ENCODE measurements at places on chromosomes 12 and 14.

DNA sequence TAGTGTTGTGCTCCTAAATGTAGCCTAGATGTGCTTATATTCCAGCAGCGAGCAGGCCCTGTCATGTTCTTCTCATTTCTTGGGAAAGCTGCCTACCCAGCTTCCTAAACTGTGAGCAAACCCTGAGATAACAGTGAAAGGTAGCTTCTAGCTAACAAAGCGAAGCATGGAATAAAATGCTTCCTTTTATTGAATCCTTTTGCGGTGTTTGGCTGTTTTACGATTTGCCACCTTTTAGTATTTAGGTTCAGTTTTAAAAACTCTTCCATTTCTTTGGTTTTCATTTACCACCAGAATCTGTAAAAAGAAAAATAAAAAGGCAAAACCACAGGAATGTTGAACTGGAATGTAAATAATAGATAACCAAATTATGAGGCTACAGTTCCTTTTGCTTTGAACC lies 5.0 kb upstream of the PKP2 start:
- DNase-seq, result no peak

DNA sequence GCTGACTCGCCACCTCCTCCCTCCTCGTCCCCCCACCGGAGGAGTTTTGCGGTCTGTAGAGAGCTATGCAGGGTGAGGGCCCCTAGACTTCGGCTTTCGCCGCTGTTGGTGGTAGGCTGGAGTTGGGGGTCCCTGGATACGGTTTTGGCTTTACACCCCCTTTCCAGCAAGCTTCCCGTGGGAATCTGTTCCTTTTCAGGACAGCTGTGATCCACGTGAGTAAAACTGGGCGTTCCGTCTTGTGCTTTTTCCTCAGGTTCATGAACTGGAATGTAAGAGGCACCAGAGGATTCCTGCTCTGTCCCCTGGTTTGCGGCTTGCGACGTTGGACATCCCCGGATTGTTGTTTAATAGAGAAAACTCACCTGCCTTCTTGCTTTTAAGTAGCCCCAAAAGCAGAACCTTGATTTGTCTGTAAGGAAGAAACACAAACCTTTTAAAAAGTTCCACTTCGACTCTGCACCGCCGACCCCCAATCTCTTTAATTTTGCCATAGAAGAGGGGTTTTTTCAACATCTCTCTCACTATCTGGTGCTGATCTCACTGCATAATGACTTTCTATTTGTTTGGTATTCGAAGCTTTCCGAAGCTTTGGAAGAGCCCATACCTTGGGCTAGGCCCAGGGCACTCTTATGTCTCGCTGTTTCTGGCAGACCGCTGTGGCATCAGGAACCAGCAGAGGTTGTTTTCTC lies 490 bp downstream of the PRORP start:
- peak; percentile 77 for DNase-seq

GRCh38 chr14:99677231-99678140 lies 6.6 kb upstream of the CYP46A1 start:
- DNase-seq, result no peak

- peak; percentile 26 for DNase-seq
Observed at GRCh38 chr12:45468751-45469615, 253.1 kb downstream of the ANO6 start.

GRCh38 chr14:21025371-21026273 lies 761 bp upstream of the NDRG2 start:
- DNase-seq, result peak; percentile 66

DNA sequence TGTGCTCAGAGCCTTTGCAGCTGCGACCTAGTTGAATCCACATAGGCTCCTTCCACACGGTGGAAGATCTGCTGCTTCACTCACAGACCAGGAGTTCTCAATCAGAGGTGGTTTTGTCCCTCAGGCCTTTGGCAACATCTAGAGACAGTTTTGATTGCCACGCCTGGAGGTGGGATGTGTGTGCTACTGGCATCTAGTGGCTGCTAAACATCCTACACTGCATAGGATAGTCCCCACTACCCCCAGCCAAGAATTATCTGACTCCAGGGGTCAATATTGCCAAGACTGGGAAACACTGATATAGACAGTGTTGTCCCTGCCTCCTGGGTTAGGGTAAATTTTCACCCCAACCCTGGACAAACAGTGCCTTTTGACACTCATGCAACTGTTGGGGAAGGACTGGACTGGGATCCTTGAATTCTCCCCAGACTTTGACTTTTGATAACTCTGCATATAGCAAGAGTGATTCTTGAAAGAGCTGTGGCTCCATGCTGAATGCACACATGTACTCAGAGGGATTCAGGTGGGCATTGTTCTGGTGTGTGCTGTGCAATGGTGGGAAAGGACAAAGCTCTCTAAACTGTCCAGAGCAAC lies 39.8 kb downstream of the BAZ2A start:
- peak; percentile 70 for DNase-seq

- DNase-seq, result no peak
Observed at GRCh38 chr14:51897791-51898355, 37.5 kb downstream of the GNG2 start.

- DNase-seq, result peak; percentile 81
Observed at GRCh38 chr14:91897106-91897701, 29.9 kb upstream of the TC2N start.

GRCh38 chr12:47052274-47052673 lies 27.1 kb upstream of the PCED1B start:
- DNase-seq, result no peak

- peak; percentile 2 for DNase-seq
Observed at GRCh38 chr12:40310211-40310610, 85.4 kb downstream of the LRRK2 start.

DNA sequence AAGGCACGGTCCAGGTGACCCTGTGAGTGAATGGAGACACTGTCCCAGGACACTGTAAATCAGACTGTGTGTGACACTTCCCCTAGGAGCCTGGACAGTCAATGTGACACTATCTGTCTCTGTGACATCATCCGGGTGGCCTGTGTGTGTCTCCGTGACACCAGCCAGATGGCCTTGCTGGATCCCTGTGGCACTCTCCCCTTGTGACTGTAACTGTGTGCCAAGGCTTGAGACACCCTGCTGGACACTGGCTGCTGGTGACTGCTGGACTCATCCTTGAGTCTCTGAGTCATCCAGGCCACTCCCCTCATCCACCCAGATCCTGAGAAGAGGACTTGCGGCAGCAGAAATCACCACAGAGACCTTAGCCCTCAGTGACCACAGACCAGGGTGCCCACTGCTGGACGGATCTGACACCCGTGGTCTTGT lies 51.6 kb downstream of the MVK start:
- no peak for DNase-seq

DNA sequence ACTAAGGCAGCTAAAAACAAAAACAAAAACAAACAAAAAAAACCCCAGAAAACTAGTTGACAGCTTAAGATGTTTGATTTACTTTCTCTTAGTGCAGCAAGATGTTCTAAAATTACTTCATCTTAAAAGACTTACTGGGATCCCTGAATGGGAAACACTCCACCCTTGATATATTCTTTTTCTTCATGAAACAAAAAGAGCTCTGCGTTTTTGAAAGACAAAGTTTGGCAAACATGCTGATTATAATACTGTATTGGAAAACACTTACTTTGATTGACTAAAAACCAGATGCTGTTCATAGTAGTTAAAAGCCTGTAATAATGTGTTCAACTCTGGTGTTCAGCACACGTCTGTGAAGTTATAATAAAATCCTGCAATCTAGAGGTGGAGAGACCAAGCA lies 136.8 kb downstream of the SRGAP1 start:
- no peak for DNase-seq

DNA sequence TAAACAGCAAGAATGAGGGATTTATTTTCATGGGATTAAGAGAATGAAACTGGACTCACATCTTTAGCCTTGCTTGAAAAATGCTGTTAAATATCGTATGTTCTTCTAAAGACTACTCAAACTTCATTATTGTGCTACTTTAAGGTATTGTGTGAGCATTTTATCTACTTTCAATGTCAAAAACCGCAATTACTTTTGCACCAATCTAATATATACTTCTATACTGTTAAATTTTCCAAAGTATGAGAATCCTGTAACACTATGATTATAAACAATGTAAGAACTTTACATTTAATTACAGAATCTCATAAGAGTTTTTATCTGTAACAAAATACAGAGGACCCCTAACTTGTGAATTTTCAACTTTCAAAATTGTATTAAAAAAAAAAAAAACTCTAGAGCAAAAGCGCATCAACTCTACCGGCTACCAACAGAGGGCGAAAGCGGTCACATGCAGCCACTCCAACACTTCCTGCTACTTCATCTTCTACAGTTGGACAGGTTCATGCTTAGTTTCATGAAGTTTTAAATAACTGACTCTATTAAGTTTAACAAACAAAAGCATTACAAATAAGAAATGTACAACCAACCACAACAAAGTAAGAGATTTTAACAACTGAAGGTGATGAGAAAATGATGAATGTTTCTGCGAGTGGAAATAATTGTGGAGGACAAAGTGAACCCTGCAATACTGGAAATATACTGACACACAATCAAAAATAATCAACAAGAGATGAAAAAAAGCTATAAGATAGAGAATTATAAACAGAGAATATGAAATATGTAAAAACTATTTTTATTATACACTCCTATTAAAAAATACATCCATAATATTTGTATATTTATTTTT lies 210.9 kb downstream of the MED13L start:
- DNase-seq, result peak; percentile 25

- peak; percentile 70 for DNase-seq
Observed at GRCh38 chr12:4858386-4858785, 51.3 kb upstream of the KCNA1 start.

DNA sequence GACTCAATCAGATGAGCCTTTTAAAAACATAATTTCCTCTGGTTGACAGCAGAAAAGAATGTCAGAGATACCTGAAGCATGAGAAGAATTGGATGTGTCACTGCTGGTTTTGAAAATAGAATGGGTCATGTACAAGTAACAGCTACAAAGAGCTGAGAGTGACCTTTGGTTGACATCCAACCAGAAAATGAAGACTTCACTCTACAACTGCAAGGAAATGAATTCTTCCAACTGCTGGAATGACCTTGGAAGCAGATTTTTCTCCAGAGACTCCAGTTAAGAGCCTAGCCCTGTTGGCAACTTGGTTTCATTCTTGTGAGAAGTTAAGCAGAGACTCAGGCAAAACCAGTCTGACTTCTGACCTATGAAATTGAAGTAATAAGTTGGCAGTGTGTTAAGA lies 505.9 kb downstream of the SLC16A7 start:
- DNase-seq, result no peak

DNA sequence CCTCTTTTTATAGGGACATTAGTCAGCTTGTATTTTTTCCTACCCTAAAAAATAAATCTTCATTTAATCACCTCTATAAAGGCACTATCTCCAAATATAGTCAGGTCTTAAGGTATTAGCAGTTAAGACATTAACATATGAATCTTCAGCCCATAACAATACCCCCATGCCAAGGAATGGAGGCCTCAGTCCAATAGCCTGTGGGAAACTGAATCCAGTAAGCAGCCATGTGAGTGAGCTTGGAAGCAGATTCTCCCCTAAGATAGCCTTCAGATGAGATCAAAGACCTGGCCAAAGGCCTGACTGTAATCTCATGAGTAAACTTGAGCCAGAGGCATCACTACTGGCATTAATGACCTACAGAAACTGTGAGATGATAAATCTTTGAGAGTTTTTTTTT lies 232.1 kb upstream of the SYT10 start:
- no peak for DNase-seq

- DNase-seq, result no peak
Observed at GRCh38 chr14:77063571-77064171, 34.4 kb upstream of the CIPC start.

DNA sequence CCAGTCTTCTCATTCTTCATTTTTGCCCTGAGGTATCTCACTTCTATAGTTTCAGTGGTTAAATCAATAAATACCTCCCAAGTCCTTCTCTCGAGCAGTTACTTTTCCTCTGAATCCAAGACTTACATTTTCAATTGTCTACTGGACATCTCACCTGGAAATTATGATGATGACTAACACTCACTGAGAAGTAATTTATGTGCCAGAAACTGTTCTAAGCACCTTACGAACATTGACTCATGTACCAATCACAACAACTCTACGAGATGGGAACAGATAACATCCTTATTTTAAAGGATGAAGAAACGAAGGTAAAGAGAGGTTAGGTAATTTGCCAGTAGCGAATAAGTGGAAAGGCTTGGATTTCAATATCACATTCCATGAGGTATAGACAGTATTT lies 94.1 kb downstream of the EML5 start:
- DNase-seq, result no peak

GRCh38 chr14:51081712-51082111 lies 13.2 kb downstream of the TRIM9 start:
- no peak for DNase-seq

DNA sequence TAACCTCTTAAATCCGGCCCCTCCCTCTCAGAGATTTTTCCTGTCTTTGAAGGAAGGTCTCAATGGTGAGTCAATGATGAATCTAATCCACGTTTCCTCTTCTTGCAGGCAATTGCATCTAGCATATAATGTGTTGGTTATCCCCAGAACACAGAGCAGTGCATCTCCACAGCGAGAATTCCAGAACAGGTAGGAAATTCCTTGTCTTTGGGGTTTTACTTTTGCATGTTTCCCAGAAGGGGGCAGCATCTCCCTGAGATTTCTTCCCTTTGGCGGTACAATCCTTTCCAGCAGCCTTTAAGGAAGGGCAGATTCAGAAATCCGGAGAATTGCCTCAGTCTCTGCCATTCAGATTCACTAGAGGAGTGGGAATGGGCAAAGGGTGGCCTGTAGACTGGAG lies 128.0 kb downstream of the KCNA5 start:
- peak; percentile 44 for DNase-seq

GRCh38 chr12:7060353-7060954 lies at the start of gene C1S:
TSS of gene C1S (plus strand) at chr12:7060718. CDS start at chr12:7061913, 1,195 bp downstream.
- DNase-seq, result peak; percentile 83

DNA sequence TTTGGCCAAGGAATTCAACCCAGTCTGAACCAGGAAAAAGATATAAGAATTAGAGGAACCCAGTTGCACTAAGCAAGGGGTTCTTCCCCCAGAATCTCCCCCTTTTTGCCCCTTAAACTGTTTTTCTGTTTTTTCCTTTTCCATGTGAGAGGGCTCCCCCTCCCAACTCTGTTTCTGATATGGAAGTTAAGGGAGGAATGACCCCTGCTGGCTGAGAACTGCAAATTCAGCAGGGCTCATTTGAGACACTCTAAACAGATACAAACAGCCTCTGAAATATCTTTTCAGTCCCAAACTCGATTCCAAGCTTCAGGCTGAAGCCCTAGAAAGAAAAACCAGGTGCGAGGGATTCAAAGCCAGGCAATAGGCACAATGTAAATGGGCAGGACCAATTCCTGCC lies 132.7 kb downstream of the SLC41A2 start:
- DNase-seq, result peak; percentile 40

DNA sequence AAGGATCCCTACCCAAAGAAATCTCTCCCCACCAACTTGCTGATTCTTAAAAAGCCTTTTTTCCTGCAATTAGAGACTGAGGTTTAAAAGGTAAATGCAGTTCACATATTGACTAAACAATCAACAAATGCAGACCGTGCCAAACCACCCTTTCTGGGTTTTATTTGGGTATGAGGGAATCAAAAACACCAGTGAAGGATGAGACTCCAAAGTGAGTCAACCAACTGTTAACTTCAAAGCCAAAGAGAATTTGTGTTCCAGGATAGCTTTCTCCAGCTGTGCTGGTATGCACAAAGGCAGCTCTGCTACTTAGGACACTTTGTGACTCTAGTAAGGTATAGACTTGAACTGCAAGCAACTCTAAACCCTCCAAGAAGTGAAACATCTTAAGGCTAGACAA lies 39.4 kb downstream of the RPS29 start:
- no peak for DNase-seq

All from ELF-1 (cell line).